ENCODE measurements at places on chromosomes 16 and 17.
A peak's percentile ranks its signal among the peaks of the same experiment; 100 is the strongest.

GRCh38 chr16:57529391-57530103, 6.8 kb downstream of the CCDC102A start:
- no peak for DNase-seq

DNA sequence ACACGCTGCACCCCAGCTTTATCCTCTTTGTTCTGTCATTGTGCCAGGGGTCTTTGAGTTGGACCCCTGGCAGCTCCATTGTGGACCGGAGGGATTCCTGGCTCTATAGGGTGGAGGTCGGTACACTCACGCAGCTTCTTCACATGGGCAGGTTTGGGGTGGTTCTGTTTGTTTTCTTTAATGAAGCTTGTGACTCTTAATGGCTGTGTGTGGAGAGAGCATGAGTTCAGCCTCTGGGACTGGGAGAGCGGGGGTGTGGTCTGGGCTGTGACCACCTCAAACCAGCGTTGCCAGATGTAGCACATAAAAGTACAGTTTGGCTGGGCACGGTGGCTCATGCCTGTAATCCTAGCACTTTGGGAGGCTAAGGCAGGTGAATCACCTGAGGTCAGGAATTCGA, 21.2 kb upstream of the NAGLU start:
- DNase-seq: no peak

GRCh38 chr16:66562986-66563385, 3.3 kb upstream of the CMTM1 start:
- DNase-seq: no peak

DNA sequence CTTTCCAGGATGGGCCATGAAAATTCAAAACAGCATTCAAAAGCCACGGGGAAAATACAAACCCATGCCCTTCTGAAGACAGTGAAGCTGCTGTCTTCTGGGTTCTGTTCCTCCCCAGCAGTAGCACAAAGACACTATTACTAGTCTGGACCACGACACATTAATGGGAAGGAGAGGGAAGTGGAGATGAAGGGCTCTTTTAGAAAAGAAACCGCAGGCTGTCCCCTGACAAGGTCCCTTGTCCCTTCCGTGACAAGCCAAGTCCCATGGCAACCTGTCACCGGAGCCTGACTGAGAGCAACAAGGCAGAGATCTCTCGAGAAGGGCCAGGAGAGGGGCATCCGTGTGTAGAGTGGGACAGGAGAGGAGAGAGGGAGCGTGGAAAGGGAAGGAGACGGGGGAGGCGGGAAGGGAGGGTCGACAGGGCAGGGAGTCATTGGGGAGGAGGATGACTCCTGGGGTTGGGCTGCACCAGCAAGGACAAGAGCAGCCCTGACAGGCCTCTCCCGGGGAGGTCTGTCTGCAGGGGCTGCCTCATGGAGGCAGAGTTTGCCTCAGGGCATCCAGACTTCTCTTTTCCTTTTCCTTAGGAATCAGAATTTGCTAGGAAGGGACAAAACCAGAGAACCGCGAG, 436.2 kb downstream of the SLC39A11 start:
- DNase-seq: no peak

GRCh38 chr17:74616696-74617095, 6.8 kb downstream of the CD300E start:
- DNase-seq: no peak

GRCh38 chr17:27840688-27841087, 40.4 kb upstream of the NOS2 start:
- no peak for DNase-seq

GRCh38 chr17:36151891-36152638, 24.4 kb downstream of the TBC1D3B start:
- DNase-seq: no peak

DNA sequence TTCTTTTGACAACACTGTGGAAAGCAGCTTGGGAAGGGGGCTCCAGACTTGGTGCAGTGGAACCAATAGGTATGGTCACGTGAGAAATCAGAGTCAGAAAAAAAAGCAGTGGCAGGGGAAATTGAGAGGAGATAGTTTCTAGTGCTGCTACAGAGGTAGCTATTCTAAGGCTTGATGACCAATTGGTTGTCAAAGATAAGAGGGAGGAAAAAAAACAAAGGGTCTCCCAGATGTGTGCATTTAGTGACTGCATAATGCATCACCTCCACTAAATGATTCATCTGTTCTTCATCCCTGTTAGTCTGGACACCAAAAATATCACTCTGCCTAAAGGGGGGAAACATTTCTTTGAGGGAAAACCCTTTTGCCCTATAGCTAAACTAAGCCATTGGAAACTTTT, 56.5 kb downstream of the PIGL start:
- no peak for DNase-seq

GRCh38 chr17:76937238-76937637, 69.0 kb downstream of the MGAT5B start:
- DNase-seq: no peak

- DNase-seq: no peak
Measured at GRCh38 chr16:65024767-65025178, 97.1 kb downstream of the CDH11 start.

DNA sequence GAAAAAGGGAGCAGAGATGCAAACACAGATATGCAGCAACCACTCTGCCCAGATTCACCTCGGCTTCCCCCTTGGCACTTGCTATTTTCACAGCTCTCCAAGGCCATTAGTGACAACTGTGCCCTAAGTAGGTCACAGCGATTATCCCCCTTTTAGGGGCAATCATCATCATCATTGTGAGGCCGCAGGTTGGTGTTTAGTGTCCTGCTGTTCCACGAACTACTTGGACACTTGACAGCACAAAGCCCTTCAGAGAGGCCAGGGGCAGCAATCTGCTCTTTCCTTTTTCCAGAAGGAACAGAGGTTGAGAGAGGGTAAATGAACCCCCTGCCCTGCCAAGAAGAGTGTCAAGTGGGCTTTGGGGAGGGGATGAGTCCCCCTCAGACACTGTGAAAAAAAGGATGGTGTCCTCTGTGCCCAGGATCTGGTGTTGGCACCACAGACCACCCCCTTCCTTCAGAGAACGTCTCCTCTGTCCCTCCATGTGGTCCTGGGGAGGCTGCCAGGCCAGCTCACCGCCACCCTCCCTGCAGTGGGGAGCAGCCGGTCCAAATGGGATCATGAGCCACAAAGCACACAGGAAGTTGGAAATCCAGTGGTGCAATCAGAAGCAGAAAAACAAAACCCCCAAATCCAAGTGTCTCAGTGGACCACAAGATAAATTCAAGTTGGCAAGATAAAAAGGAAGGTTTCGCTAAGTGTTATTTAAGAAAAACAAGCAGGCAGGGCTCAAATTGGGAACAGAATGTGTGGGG, 78.4 kb upstream of the MED9 start:
- DNase-seq: no peak

GRCh38 chr17:74521701-74522201, 9.5 kb downstream of the CD300LB start:
- DNase-seq: no peak

DNA sequence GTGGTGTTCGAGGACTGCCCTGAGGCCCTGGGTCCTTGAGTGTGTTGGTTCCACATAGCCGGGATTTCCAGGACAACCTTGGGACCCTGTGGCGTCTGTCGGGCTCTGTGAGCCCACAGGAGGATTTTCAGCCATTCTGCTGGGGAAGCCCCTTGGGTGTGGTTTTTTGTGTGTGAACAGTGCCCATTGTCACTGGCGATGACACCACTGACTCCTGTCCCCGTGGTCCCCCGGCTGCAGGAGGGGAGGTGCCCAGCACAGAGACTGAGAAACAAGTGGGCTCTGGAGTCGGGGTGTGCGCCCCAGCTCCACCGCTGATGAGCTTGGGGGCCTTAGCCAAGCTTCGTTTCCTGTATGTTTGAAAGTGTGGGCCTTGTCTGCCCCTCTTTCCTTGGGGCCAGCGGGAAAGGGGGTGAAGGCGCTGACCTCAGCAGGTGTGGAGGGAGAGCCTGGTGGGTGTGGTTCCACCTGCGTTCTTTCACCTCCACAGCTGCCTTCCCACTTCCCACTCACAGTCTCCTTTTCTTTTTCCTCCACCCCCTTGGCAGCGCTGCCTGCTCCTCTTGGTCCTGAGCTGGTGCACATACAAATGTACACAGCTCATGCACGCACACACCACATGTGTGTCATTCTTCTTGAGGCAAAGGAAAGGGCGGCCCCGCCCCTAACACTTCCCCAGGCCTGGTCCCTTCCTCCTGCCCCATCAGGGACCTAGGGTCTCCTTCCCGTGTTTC, 16.1 kb downstream of the MGRN1 start:
- no peak for DNase-seq

DNA sequence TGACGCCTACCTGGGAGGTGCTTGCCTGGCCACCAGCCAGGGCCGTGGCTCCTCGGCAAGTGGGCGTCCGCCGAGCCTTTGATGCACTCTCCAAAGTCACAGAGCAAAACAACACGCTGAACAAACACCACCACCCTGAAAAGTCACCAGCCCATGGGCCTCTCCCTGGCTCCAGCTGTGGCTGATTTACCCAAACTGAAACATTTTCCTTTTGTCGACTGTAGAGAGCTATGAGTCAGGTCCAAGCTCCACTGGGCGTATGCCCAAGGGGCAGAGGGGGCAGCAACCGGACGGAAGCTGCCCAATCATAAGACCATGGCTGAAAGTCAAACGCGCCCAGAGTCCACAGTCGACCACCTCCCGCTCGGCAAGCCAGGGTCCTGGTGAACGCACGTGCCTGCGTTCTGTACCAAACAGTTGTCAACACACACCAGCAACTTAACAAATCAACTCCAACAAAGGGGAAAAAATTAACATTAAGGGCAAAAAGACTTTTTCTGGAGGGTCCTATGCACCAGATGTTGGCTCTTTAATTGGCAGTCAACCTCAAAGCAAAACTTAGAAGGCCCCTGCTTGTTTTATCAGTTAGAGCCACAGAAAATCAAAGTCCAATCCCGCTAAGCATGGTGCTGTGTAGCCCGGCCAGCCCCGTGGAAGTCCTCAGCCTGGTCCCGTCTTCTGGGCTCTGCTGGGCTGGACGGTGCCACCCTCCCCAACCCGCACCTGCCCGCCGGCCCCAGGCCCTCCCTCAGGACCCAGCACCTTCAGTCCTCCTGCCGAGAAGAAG, 47.3 kb downstream of the TBC1D16 start:
- no peak for DNase-seq

GRCh38 chr17:73641826-73642600, 2.2 kb downstream of the SDK2 start:
- no peak for DNase-seq

DNA sequence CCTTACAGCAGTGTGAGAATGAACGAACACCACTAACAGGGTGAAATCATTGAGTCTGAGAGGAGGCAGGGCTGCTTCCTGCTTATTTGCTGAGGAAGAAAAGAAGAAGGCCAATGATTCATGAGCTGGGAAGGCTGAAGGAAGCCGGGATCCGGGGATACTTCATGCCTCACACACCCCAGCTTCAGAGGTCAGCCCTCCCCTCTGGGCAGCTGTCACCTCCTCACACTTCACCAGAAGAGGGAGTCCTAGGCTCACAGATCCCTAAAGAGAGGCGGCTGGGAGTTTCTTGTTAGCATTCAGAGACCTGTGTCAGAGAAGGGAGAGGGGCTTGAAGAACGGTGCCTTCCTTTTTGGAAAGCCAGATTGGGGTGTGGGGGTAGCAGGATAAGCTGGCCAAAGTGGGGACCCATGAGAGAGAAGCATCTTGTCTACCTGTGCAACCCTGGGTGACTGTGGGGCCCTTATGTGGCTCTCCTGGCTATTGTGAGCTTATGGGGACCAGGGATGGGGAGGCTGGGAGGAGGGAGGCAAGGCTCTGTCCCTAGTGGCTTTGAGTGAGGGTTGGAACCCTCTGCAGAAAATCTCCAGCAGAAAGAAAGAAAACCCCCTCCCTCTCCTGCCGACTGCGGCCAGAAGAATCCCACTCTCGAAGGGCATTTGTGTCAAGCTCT, 94.6 kb downstream of the RGS9 start:
- DNase-seq: peak; percentile 55

DNA sequence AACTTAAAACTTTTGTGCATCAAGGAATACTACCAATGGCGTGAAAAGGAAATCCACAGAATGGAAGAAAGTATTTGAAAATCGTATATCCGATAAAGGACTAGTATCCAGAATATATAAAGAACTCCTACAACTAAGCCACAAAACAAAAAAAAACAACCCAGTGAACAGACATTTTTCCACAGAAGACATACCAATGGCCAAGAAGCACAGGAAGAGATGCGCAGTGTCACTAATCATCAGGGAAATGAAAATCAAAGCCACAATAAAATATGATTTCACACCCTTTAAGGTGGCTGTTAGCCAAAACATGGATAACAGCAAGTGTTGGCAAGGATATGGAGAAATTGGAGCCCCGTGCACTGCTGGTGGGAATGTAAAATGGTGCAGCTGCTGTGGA, 203.3 kb downstream of the SEC14L1 start:
- no peak for DNase-seq

DNA sequence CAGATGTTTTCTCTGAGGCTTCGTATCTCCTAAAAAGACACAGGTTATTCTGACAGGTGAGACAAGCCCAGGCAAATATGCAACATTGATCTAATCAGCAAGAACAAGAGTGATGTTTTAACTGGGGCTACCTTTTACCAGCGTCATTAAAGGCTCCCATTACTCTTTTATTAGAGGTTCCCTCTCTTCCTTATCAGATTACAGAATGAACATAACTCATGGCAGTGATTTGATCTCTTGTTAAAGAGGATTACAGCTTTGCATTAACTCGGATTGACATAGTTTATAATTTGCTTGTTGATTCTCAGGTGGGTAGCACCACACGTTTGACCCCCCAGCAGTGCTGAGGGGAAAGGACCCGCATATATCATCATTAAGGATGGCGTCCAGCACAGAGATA, 90.5 kb downstream of the AATF start:
- DNase-seq: no peak

- no peak for DNase-seq
Measured at GRCh38 chr16:56277075-56277474, 85.8 kb downstream of the GNAO1 start.

DNA sequence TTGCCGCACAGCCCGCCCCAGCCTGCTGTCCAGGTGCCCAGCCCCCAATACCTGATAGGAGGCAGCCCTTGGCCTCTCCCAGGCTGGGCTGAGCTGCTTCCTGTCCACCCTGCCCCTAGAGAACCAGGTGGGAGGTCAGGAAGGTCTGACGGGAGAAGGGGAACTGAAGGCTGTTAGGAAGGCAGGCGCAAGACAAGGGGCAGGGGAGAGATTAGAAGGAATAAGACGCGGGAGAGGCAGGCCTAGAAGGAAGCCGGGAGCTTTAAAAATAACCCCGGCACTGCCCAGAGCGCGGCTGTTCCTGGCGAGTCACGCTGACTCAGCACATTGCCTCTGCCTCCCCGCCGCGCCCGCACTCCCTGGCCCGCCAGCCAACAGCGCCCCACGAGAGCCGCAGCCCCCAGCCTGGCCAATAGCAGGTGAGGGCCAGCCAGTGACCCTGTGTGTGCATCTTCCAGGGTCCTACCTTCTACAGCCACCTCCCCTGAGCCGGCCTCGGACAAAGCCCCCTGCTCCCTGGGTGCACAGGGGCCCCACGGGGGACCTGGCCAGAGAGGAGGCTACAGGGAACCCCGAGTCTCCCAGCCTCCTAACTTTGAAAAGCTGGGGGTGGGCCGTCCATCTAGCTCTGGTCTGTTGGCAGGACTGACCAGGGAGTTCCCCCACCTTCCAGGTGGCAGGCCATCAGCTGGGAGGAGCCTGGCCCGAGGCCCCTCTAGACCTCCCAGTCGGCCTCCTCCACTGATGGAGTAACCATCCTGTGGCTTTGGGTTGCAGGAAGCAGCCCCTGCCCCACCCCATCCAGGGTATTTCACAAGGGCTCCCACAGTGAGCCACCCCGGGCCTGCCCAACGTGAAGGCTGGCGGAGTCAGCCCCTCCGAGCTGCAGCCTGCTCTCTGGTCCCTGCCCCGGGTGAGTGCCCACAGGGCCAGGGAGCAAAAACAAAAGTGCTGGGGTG, 4.0 kb downstream of the MAFG start:
- DNase-seq: peak; percentile 68
